ENCODE measurements at places on chromosomes 3 and 15.
A peak's percentile ranks its signal among the peaks of the same experiment; 100 is the strongest.

GRCh38 chr3:72279631-72280041 is 494.7 kb upstream of the PROK2 start:
- DNase-seq: no peak

GRCh38 chr15:82944056-82944455 is 8.5 kb downstream of the HOMER2 start:
- DNase-seq: no peak

DNA sequence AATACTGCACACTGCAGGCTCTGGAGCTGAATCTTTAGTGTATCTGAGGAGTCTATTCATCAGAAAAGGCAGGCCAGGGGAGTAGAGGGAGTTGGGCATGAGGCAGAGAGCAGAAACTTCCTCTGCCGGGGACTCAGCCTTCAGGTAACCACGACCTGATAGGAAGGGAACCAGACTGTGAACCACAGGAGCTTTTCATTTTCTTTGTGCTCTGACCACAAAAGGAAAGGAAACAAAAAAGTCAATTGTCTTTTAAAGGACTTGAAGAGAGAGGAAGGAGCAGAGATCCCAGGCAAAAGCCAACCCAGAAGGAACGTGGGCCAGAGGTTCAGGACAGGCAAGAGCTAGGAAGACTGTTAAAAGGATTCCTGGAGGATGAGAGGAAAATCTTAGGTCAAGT is 573.3 kb downstream of the EPHB1 start:
- DNase-seq: no peak

GRCh38 chr3:45881078-45882022 is 5.0 kb upstream of the CCR9 start:
- DNase-seq: no peak

- DNase-seq: no peak
Observed at GRCh38 chr3:155741101-155741500, 3.8 kb downstream of the PLCH1 start.

GRCh38 chr3:128344052-128344735 is 122.5 kb downstream of the DNAJB8 start:
- DNase-seq: no peak

- no peak for DNase-seq
Observed at GRCh38 chr3:7484636-7485035, 623.7 kb downstream of the GRM7 start.

GRCh38 chr3:58293516-58293915 is 12.5 kb upstream of the RPP14 start:
- DNase-seq: no peak

GRCh38 chr3:105431200-105431599 is 64.5 kb downstream of the ALCAM start:
- DNase-seq: no peak

- peak; percentile 77 for DNase-seq
Observed at GRCh38 chr3:10192953-10193691, 28.4 kb downstream of the IRAK2 start.

DNA sequence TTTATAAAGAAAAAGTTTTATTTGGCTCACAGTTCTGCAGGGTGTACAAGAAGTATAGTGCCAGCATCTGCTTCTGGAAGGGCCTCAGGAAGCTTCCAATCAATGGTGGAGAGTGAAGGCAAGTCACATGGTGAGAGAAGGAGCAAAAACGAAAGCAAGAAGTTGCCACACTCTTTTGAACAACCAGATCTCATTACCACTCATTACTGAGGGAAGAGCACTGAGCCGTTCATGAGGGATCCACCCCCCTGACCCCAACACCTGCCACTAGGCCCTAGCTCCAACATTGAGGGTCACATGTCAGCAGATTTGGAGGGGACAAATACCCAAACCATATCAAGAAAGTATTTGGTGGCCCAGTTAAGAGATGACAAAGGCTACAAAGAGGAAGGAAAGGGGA is 239.3 kb upstream of the UBE2E1 start:
- no peak for DNase-seq
